ENCODE measurements at places on chromosomes 11 and 22.

DNA sequence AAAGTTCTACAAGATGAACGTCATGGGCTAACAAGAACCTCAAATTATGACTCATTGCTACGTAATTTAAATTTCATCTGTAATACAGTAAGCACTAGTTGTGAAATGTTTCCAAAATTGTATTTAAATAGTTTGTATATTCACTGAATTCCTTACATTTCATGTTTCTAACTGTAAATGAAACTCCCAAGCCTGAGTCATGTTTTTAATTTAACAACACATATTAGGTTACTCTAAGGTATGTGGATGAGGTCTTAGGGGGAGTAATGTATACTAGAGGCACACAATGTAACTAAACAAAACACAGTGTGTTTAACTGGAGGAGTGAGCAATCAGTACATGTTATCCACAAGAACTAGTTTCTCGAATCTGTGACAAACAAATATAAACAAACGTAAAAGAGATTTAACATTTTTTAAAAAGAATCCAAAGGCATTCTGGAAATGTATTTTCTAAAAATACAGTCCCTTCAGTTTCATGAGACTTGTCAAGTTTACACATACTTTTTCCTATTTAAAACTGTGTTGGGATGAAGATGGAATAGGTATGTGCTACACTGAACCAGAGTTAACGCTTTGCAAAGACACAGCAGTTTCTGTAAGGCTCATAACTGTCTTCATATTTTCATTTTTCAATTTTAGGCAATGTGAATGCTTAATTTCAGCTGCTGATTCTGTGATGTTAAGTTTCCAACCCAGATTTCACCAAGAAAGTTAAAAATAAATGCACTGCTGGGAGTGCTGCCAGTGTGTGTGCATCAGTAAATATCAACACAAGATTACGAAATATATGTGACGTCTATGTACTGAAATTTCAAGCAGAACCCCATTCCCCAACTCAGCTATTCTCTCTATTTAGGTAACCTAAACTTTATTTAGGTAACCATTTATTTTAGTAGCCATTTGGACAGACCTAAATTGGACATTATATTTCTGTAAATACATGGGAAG, 52.6 kb downstream of the PITPNB start:
- DNase-seq, result no peak

- DNase-seq, result no peak
These were observed 230.0 kb upstream of the MTNR1B start for GRCh38 chr11:92739491-92739890.

- peak; percentile 27 for DNase-seq
These were observed 29.6 kb downstream of the RTN4R start for GRCh38 chr22:20238536-20238900.

DNA sequence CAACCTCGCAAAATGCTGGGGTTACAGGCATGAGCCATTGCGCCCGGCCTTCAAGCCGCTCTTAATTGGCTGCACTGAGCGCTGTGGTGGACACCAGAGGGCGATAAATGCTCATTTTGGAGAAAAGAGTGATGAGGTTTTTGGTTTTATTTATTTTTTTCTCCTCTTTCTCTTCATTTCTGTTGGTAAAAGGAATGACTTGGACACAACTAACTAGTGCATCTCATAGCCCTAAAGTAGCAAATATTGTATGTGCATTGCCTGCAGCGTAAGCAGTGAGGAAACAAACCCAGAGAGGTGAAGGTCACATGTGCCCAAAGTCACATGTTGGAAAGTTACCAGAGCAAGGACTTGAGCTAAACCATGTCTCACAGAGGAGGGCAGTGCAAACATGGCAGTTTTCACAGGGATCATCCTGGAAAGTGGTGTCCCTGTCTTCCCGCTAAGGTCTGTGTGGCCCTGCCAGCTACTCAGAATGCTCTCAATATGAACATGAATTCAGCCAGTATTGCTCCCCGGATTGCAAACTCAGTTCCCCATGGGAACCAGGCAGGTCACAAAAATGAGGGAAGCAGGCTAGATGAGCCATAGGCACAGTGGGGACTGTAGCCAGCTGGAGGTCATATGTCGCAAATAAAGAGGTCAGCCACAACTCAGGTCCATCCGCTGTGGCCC, 8.6 kb upstream of the CD82 start:
- no peak for DNase-seq

DNA sequence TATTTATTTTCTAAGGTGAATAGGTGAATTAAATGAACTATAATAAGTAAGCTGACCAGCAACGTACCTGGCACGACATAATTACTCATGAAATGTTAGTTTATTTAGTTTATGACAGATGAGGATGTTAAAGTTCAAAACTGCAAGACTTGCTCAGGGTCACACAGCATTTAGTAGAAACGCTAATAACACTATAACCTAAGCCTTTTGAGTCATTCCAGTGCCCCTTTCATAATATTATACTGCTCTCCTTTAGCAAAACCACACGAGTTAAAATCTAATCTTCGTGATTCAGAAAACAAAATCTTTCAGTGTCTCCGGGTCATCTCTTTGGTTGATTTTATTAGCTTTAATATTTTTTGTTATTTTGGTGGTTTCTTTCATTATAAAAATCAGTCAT, 39.6 kb downstream of the BTBD10 start:
- DNase-seq, result no peak

GRCh38 chr11:65184146-65184545, 2.4 kb downstream of the CAPN1 start:
- no peak for DNase-seq

DNA sequence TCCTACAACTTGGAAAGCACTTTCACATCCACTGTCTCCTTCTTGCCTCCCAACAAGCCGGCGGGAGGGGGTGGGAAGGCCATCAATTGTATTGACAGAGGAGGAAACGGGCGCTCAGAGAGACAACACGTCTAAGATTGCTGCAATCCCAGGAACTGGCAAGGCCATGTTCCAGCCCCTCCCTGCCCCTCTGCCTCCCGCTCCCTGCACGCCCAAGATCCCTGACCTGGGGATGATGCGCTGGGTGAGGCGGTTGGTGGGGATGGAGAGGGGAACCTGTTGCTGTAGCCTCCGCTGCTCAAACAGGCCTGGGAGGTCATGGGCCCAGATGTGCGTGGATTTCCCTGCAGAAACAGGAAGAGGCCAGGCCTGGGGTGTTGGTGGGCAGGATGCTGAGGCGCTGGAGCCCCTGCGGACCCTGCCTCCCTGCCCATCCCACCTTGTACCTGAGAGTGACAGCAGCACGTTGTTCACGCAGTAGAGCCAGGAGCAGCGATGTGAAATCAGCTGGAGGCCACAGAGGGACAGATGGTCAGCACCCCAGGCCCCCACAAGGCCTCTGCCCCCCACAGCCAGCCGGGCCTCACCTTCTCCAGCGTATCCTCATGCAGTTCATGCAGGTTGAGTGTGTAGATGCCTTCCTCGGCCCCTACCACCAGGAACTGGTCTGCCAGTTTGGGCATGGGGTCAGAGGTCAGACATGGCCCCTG, 6.8 kb downstream of the MAP4K2 start:
- DNase-seq, result no peak

GRCh38 chr11:64457416-64458010, 98.6 kb downstream of the RPS6KA4 start:
- no peak for DNase-seq

GRCh38 chr22:39685336-39686177, 115.0 kb downstream of the CACNA1I start:
- DNase-seq, result no peak

GRCh38 chr11:76240161-76240540, 33.8 kb upstream of the WNT11 start:
- no peak for DNase-seq

GRCh38 chr11:70103256-70103975, 25.3 kb downstream of the ANO1 start:
- no peak for DNase-seq

Data from activated T-helper 1 cell treated with anti-CD3 and anti-CD28 coated beads, Interleukin-2, amount 50 U/mL, for 16 hours (primary cell).